ENCODE measurements at places on chromosomes 11 and 22. TPM values are rescaled to one million over a fixed set of nuclear protein-coding genes. Genes with fewer than 3 reads are reported as not detected.

- no peak for DNase-seq
These were observed 135.2 kb upstream of the C11orf58 start for GRCh38 chr11:16603245-16603644.

DNA sequence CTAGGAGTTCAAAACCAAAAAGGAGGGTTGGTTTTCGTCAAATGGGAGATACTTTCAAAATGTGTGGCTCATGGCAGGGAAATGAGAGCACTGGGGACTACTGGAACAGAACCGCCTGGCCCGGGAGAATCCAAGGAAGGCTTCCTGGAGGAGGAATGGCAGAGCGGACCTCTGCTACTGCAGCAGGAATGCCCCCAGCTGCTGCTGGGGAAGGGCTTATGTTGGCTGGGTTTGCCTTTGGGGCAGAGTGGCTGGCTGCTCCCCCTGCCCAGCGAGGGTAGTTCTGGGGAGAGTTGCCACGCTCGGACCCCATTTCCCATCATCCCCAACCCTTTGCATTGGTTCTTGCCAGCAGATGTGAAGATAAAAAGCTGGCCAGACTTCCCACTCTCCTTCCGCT, 10.6 kb upstream of the APOBEC3A start:
- no peak for DNase-seq

- DNase-seq = no peak
These were observed 802 bp downstream of the KBTBD3 start for GRCh38 chr11:106076171-106076918.

GRCh38 chr11:6237761-6238302, 1.1 kb upstream of the CNGA4 start:
- no peak for DNase-seq

GRCh38 chr11:8603696-8604077, 9.7 kb upstream of the STK33 start:
- DNase-seq = no peak

Gene OR8I2
- total RNA-seq = not detected

Gene CNGA4
- 0.14 TPM for total RNA-seq

Gene LDHAL6A
- not detected for total RNA-seq

Gene POTEH
- not detected for total RNA-seq

Gene LRRN4CL
- 3.6 TPM for total RNA-seq
